ENCODE measurements at places on chromosomes 2 and 18.

GRCh38 chr2:218894880-218895157 is 14.2 kb downstream of the WNT10A start:
- no peak for DNase-seq

DNA sequence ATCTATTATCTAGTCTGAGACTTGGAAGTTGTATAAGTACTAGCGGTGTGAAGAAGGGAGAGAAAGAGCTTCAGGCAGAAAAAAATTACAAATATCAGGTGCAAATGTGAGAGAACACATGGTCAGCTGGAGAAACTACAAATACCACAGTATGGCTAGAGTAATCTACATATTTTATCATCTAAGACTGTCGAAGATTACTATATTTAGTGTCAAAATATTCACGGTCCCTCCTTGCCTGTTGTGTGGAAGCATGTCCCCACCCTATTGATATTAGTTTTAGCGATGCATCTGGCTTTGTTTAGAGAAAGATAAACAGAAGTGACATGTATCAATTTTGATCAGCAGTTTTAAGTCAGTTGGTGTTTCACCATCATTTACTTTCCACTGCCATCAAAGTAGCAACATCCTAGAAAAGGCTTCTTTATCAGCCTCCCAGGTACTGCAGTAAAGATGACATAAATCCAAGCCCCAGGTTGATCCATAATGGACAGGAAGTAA is 90.5 kb upstream of the ITGA4 start:
- DNase-seq: peak; percentile 66

DNA sequence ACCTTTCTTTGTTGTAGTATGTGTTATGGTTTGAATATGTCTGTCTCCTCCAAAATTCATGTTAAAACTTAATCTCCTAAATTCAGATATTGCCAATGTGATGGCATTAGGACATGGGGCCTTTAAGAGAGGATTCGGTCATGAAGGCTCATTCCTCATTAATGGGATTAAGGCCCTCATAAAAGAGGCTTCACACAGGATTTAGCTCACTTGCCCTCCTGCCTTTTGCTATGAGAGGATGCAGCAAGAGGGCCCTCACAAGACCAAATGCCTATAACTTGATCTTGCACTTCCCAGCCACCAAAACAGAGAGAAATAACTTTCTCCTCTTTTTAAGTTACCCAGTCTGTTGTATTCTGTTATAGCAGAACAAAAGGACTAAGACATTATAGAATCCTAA is 19.7 kb downstream of the ZBTB14 start:
- no peak for DNase-seq

- DNase-seq: peak; percentile 54
Measured at GRCh38 chr2:238379096-238379810, 47.5 kb upstream of the ASB1 start.

GRCh38 chr2:145524836-145525235 is 1004.9 kb upstream of the ZEB2 start:
- DNase-seq: no peak

- no peak for DNase-seq
Measured at GRCh38 chr2:234919711-234920110, 32.1 kb upstream of the SH3BP4 start.

DNA sequence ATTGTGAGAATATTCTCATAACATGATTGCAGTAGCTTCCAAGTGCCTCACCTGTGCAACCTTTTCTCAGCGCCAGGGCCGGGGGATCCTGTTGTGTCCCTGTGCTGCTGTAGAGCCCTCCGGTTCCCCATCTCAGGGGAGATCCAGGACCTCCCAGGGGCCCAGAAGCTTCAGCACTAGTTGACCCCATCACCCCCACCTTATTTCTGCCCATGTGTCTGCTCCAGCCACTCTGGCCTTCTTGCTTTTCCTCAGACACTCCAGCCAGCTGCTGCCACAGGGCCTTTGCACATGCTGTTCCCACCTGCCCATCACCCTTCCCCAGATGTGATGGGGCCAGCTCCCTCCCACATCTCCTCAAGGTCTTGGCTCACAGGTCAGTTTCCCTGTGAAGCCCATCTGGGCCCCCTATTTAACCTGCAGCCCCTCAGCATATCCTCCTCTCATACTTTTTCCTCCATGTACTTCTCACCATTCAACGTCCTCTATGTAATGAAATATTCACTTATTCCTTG is 226.5 kb downstream of the SEPTIN10 start:
- DNase-seq: no peak

GRCh38 chr18:46632401-46633071 is 24.5 kb downstream of the LOXHD1 start:
- no peak for DNase-seq

DNA sequence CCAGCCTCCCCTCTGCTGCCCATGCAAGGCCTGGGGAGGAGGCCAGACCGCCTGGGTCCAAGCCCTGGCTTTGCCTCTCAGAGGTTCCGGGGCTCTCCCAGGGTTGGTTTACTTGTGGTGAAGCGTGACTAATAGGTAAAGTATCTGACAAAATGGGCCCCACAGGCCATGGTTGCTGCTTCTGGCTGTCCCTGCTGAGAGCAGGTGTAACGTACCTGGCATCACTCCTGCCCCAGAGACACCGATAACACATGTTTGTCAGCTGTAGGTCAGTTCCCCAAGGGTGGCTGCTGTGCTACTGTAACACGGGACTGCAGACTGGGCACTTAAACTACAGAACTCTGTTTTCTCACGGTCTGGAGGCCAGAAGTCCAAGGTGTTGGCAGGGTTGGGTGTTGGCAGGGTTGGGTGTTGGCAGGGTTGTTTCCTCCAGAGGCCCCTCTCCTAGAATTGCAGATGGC is 34.1 kb downstream of the ODC1 start:
- no peak for DNase-seq

GRCh38 chr2:183825710-183826109 is 701.5 kb downstream of the NUP35 start:
- no peak for DNase-seq

DNA sequence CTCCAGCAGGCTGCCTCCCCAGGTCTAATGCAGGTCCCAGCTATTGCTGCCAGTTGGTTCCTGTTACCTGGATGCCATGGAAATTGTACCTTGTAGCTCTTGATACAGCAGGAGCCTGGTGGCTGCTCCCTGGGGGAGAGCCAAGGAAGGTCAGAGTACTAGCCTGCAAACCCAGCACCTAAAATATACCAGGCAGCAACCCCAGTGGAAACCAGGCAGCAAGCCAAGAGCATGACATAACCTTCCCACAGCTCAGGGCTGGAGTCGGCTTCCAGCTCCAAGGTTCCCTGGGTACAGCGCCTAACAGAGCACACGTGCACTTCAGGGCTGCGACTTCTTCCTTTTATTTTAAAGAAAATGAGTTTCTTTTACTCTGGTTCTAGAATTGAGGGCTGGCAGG is 30.3 kb downstream of the TNP1 start:
- peak; percentile 79 for DNase-seq

Measured in hematopoietic multipotent progenitor cell treated with erythropoietin and hydrocortisone succinate and interleukin-3 and kit ligand, for 6 days (in vitro differentiated cells).